ENCODE measurements at places on chromosomes 7 and 10.

- DNase-seq: no peak
Measured at GRCh38 chr7:131108212-131108940, 219.3 kb upstream of the MKLN1 start.

GRCh38 chr10:118729641-118730258 is 25.0 kb downstream of the CACUL1 start:
- DNase-seq: no peak

DNA sequence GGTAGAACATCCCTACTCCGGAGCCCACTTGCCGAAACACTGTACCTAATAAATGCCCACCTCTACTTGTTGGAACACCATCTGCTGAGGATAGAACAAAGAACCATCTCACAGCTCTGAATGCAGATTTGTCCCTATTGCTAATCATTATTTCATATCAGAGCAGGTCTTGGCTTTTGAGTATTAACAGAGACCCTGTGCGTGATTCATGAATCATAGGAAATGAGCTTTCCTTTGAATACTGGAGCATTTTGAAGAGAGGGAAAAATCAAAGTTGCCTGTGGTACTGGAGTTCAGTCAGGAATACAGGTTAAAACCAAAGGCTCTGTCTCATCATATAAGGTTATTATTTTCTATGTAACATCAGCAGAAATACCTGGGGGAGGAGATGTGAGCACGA is 1132.3 kb downstream of the XPNPEP1 start:
- no peak for DNase-seq

DNA sequence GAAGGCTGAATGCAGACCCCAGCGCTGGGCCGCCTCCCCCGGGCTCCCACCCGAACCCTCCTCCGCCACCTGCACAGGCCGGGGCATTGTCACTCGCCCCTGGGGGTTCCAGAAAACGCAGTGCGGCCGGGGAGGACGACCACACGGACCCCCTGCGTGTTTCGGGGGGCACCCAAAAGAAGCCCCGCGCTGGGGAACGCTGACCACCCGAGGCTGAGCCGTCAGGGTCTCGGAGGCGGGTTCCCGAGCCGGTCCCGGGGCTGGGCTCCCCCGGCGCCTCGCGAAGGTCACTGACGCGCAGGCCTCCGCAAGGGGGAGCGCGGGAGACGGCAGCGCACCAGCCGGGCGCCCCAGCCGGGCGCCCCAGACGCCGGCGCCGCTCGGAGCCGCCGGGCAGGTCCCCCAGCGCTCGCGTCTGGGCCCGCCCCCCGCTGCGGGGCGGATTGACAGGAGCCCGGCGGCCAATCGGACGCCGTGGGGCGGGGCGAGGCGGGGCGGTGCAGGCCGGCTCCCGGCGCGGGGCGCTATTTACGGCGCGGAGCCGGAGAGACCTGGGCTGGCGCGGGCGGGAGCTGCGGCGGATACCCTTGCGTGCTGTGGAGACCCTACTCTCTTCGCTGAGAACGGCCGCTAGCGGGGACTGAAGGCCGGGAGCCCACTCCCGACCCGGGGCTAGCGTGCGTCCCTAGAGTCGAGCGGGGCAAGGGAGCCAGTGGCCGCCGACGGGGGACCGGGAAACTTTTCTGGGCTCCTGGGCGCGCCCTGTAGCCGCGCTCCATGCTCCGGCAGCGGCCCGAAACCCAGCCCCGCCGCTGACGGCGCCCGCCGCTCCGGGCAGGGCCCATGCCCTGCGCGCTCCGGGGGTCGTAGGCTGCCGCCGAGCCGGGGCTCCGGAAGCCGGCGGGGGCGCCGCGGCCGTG is at the start of gene BAMBI:
TSS of gene BAMBI (plus strand) at position 554 of the 920 bp plus-strand sequence. CDS start 377 bp downstream, outside the sequence.
- peak; percentile 74 for DNase-seq

DNA sequence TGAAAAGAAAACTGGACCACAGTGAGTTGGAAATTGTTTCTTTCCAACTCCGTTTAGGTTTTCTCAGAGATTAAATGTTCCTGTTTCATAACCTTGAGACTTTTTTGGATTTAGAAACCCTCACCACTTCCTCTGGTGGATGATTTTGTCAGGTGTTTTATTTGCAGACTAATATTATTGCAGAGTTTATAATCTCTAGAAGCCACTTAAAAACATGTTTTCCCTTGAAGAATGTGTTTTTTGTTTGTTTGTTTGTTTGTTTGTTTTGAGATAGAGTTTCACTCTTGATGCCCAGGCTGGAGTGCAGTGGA is 520 bp upstream of the MICU1 start:
- DNase-seq: no peak

GRCh38 chr7:27567266-27567665 is 95.4 kb downstream of the HIBADH start:
- no peak for DNase-seq

DNA sequence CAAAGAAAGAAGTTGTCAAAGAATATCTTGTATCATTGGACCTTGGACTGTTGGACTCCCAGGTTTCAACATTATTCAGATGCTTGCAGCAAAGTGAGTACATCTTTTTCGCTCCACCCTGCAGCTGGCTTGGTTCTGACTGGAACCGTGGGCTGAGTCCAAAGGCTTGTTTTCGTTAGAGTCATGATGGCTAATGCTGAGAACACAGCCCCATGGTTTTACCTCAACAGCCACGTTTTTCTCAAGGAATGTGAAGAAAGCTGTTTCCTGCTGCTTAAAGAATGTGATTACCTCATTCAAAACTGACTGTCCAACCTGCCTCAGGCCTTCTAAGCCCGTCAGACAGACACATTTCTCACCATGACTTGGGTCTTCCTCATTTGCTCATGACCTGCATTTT is 69.5 kb downstream of the STEAP1B start:
- DNase-seq: no peak

DNA sequence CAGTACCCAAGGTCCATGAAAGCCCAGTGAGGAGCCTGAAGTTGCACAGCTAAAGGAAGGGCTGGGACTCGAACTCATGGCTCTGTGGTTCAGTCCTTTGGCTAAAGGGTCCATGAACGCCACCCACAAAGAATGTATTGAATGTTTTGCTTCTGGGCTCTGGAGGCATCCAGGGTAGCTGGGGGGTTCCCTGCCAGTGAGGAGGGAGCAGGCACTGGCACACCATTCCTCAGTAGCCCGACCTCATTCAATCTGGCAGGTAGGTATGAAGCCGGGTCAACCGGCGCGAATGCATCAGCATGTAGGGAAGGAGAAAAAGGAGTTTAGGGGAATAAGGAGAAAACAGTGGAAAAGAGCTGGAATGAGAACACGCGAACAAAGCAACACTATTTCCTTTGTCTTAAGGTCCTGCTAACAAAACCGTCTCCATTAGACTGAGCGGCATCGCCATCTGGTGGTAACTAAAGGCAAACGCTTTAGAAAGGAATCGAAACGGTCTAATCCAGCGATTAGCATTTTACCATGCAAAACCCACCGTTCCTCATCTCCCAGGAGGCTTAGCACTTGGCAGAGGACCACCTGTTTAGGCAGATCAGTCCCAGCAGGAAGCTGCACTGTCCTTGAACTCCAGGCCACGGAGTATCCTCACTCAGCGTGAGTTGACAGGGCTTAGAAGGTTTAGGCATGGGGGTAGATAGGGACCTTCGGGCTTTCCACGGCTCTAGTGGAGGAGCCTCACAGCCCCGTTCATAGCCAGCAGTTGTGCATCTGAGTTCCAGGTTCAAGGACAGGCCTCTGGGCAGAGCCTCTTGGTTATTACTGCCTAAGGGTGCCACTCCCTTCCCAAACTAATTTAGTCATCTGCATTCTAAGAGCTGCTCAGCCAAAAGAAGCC is 122.8 kb downstream of the UBE2H start:
- peak; percentile 66 for DNase-seq

- no peak for DNase-seq
Measured at GRCh38 chr10:104406715-104407650, 53.4 kb downstream of the CFAP58 start.

All from gastrocnemius medialis (tissue), 4 donors.